Amygdala (tissue), 56 donors: ENCODE measurements at places on chromosomes 2 and 18.

DNA sequence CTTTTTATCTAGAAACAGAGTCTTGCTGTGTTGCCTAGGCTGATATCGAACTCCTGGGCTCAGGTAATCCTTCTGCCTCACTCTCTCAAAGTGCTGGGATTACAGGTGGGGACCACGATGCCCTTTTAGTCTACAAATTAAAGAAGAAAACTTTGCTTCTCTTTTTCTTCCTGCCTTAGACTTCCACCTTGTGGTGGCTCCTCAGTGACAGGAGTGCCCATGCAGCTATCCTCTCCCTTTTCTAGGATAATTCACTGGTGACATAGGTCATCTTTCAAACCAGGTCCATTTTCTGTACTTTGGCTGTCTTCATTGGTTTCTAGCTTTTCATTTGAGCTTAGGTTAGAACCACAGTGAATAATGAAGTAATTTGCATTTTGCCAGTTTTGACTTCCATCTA lies 13.6 kb downstream of the DCAF17 start:
- no peak for DNase-seq

GRCh38 chr18:66461344-66461743 lies 142.5 kb downstream of the CDH19 start:
- DNase-seq: no peak

- DNase-seq: no peak
These were observed 483 bp upstream of the FHL2 start for GRCh38 chr2:105399207-105399861.

DNA sequence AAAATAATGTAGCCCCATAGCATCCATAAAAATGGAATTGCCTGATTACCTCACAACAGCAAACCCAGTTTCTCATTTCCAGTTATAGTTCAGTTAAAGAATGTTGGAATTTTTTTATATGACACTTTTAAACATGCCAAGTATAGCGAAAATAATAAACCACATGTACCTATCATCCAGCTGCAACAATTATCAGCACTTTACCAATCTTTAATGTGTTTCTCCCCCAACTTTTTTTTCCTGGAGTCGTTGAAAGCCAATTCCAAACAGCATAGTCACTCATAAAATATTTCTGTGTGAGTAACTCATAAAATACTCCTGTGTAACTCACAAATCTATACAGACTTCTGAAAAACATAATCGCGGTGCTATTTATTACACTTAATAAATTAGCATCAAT lies 38.1 kb downstream of the SMAD4 start:
- DNase-seq: no peak

DNA sequence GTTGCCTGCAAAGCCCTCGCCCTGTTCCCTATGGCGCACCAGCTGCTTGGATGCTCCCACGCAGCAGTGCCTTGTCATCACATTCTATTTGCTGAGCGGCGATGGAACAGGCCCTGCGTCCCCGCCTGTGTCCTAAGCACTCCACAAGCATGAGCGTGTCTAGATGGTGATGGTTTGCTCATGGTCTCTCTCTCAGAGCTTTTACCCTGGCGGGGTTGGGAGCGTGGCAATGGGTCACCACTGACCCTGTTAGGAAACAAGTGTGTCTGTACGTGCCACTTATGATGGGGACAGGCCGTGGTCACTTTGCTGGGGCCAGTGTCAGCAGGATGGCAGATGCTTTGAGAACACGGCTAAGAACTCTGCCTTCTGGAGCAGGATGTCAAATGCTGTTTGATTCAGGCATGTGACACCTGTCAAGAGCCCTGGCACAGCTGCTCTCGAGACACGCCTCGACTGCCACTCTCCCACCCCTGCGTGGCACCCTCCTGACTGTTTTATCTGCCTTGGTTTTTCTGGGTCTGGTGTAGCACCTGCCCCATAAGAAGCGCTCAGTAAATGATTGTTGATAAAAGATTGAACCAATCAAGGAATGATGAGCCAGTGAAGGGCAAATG lies 44.2 kb downstream of the RRM2 start:
- no peak for DNase-seq

- DNase-seq: no peak
These were observed 28.7 kb upstream of the KLF11 start for GRCh38 chr2:10014418-10015190.

- no peak for DNase-seq
These were observed 33.7 kb upstream of the ZNF516 start for GRCh38 chr18:76528477-76529432.

- DNase-seq: no peak
These were observed 111.6 kb upstream of the DNMT3A start for GRCh38 chr2:25453199-25453905.

- DNase-seq: no peak
These were observed 707.9 kb upstream of the ID2 start for GRCh38 chr2:7973801-7974480.

- no peak for DNase-seq
These were observed 245.1 kb downstream of the LDLRAD4 start for GRCh38 chr18:13463526-13464210.

- no peak for DNase-seq
These were observed 86.4 kb upstream of the OTOS start for GRCh38 chr2:240226672-240227537.

- no peak for DNase-seq
These were observed 731 bp downstream of the NRXN1 start for GRCh38 chr2:51031021-51031780.

DNA sequence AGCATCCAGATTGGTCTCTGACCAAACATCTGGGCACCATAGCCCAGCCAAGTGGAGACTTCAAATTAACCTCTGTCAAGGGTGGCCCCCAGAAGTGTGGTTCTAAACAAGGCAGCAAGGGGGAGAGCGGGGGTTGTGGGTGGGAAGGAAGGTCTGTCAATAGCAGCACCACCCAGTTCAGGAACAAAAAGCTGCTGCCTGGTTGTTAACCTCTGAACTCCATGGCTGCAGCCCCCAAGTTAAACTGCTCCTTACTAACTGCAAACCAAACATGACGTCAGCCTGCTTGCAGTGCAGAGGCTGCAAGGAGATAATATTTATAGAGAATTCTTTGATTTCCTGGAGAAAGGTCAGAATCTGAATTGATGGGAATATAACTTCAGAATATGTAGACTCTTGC lies 76.5 kb downstream of the ARL4C start:
- no peak for DNase-seq

DNA sequence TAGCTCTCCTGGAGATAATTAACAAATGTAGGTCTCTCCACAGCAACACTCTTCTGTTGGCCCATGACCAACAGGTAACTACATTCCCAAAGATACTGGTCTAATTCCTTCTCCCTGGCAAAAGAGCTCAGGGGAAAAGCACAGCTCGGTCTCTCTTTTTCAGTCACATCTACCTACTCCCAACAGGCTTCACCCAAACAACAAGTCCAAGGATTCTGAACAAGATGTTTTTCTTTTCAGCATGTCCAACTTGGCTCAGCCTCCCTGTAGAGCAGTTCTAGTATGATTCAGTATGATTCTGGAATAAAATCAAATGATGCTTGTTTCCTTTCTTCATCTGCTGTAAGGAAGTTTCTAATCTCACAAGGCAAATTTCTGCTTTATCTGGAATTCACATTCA lies 1704.8 kb upstream of the PIK3C3 start:
- DNase-seq: no peak

- DNase-seq: no peak
These were observed 82.0 kb downstream of the TANC1 start for GRCh38 chr2:159050426-159050825.

DNA sequence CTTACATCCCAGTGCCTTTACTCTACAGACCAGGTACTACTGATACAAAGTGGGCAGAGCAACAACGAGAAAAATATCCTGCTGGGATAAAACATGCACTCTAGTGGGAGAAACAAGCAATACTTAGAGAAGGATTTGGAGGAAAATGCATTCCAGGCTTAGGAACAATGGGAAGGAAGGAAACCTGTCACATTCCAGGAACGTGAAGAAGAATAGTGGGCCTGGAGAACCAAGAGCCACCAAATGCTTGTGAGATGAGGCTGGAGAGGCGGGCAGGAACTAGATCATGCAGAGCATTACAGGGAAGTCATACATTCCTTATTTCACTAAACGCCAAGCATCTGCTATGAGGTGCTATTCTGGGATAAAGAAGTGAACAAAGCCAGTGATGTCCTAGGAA lies 342.3 kb downstream of the DCC start:
- no peak for DNase-seq

DNA sequence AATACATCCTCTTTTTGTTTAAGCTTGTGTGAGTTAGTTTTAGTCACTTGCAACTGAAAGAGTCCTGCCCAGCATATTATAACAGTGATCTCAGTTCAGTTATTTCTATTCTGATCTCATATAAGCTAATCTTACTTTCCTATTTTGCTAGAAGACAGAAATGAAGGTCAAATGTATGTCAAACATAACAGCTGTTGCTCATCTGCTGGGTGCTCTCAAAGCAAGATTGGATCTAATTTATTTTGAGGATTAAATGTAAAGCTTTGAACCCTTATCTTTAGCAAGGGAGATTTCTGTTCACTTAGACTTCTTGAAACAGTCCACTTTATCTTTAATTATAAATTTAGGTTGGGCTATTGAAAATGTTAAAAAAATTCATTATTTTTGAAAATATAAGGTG lies 31.2 kb downstream of the CRYGD start:
- DNase-seq: no peak

DNA sequence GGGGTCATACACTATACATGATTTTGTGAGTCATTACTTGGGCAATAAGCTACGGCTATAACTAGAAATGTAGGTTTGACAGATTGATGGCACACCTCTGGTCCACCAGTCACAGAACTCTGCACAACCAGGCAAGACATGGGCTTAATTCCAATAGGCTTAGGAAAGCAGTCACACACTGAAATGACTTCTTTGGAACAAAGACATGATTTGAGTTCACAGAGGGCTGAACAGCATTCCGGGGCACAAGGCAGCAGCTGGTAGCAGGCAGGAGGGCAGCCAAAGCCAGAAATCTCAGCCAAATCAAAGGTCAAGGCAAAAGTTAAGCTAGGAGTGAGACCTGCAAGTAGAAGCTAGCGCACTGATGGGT lies 27.4 kb downstream of the FABP1 start:
- DNase-seq: no peak

DNA sequence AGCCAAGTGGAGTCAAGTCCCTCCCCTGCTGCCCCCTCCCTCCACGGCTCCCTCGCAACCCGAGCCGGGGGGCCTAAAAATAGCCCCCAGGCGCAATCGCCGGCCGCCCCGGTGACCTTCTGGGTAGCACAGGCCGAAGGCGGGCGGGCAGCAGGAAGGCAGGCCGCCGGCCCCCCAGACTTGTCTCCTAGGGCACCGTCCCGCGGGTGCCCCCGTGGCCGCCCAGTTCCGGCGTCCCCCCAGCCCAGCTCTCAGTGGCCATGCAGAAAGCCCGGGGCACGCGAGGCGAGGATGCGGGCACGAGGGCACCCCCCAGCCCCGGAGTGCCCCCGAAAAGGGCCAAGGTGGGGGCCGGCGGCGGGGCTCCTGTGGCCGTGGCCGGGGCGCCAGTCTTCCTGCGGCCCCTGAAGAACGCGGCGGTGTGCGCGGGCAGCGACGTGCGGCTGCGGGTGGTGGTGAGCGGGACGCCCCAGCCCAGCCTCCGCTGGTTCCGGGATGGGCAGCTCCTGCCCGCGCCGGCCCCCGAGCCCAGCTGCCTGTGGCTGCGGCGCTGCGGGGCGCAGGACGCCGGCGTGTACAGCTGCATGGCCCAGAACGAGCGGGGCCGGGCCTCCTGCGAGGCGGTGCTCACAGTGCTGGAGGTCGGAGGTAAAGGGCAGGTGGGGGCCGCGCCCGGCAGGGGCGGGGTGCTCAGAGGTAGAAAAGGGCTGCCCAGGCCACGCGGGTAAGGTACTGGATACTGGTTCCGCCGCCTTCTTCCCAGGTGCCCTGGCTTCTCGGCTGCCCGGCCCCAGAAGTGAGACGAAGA lies at the start of gene SPEG:
TSS of gene SPEG (plus strand) at position 126 of the 808 bp plus-strand sequence. CDS start at position 261, 135 bp downstream.
- no peak for DNase-seq

DNA sequence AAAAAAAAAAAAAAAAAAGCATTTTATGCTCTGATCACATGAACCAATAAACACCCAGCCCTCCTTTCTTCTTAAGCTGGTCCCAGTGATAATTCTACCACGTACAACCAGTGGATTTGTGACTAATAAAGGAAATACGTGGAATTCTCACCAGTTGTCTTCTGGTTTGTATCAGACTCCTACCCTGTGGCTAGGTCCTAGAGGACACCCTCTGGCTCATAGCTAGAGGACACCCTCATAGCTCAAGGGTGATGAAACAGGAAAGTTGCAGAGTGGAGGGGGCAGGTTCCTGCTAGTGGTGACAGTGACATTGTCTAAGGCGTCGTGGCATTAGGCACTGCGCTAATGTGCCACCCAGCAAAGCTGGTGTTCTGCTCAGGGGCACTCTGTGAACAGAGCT lies 167.8 kb downstream of the BCL11A start:
- no peak for DNase-seq

GRCh38 chr18:36665952-36666351 lies 162.8 kb downstream of the TPGS2 start:
- no peak for DNase-seq

DNA sequence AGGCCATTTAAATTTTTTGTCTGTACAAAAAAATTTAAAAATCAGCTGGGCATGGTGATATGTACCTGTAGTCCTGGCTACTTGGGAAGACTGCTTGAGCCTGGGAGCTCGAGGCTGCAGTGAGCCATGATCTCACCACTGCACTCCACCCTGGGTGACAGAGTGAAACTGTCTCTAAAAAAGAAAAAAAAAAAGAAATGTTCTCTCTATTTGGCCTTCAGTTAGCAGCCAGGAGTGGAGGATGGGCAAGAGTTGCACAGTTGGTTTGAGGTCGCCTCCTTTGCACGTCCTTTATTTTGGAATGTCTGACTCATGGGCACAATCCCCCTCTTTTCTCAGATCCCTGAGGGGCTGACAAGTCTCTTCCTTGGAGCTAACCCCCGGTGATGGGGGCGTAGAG lies 26.3 kb downstream of the ITM2C start:
- DNase-seq: no peak

DNA sequence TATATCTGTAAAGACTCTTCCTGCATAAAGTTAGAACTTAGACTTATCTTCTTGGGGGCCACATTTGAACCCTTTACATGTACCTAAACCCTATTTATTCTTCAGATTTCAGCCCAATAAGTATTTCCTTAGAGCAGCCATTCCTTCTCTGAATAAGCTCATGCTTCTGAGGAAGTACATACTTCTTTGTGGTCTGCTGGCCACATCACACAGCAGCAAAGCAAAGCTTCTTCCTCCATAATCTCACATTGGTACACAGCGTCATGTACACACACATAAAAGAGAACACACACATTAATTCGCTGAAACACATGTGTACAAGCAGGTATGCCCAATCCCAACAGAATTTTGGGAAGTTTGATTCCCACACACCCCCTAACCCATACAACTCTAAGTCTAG lies 331.0 kb downstream of the CDH2 start:
- DNase-seq: no peak

DNA sequence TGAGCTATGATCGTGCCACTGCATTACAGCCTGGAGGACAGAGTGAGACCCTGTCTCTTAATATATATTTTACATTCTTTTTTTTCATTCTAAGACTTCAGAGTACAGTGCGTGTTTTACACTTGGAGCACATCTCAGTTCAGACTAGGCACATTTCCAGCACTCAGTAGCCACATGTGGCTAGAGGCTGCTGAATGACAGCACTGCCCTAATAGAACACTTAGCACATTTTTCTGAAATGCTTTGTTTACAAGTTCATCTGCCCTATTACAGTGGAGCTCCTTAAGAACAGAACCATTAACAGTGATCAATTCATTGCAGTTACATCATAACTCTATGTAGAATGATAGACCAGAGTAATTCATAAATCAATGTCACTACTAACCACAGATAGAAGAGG lies 138.1 kb downstream of the SUCLG1 start:
- no peak for DNase-seq
